ENCODE measurements at places on chromosomes 12 and 14.

DNA sequence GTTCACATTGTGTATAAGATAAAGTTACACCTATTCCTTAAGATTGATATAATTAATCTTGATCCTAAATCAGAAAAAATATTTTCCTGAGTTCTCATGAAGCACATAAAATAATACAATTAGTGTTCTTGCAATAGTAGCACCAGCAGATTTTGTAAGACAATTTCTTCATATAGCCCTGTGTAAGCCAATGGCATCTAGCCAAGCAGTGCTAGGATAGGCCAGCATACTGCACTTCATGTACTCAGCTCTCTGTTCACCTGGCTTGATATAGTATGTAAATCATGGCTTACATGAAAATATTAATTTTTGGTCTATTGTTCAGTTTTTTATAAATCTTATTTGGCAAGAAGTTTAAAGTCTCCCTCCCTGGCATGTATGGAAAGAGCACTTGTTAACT is 1.9 kb downstream of the KLRF2 start:
- no peak for DNase-seq

DNA sequence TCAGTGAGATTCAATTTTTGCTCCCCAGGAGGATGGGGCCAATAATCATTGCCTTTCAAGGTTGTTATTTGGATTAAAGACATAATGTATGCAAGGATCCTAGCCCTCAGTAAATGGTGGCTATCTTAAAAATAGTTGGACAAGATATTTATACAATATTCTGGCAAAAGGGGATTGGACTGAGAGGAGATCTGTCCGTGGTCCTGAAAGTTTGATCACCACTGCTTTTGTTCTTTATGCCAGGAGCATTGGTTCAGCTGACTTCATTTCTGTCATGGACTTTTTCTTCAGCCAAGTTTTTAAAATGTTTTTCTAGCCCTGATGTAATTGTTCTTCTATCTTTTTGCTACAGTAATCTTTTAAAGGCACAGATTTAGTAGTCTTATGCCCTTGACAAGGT is 70.2 kb upstream of the TCL1A start:
- DNase-seq: no peak

- DNase-seq: peak; percentile 44
Observed at GRCh38 chr12:28172434-28173030, 17.7 kb upstream of the CCDC91 start.

- DNase-seq: peak; percentile 67
Observed at GRCh38 chr12:88854260-88854659, 274.0 kb upstream of the KITLG start.

GRCh38 chr12:42585154-42585840 is 4.2 kb downstream of the PRICKLE1 start:
- DNase-seq: no peak

DNA sequence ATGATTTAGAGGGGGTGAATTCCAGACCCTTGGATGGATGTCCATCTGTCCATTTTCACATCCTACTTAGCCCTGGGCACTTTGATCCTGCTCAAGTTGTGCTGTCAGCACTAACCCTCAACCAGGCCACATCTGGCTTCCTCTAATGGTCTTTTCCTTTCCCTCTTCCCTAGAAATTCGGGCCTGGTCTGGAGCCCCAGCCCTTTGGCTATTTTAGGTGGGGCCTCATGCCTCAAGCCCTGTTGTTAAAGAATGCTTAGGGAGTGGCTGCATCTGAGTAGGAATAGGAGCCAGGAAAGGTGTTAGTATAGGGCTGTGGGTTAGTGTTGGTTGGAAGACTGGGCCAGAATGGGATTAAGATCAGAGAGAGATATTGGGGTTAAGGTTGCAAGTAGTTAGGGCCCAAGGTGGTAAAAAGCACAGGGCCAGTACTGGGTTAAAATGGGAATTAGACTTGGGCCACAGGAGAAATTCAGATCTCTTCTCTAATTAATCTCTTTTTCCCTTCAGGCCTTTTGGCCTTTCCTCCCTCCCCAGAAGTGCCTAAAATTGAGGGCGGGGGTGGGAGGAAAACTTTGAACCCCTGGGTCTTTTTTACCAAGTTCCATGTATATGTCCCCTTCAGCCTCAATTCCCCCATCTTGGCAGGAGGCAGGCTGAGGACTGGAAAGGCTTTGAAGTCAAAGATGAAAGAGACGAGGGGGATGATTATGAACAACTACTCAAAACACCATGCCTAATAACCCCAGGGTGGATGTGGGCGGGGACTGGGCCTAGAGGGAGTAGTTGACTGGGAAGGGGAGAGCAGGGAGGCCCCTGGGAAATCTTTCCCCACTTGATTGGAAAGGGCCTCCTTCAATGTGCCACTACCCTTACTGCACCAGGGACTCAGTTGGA is 4.0 kb upstream of the ZNF385A start:
- DNase-seq: no peak

- DNase-seq: no peak
Observed at GRCh38 chr14:93269341-93270068, 62.4 kb downstream of the UBR7 start.

DNA sequence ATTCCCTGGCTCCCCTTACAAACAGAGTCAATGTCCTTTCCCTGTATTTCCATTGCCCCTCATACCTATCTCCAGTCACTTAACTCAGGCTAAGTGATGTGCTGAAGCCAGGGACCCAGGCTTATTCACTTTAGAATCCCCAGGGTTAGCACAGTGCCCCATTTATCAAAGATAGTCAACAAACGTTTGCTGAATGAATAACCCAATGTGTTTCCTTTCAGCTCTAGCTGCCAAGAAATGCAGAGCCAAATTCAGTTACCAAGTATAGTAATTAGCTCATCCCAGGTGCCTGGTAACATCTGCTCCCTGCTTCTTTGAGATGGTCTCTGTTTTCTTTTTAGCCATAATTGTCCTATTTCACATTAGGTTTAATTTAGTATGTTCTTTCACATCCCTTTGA is 189.5 kb downstream of the PHLDA1 start:
- DNase-seq: no peak

GRCh38 chr12:91609283-91609682 is 426.7 kb upstream of the DCN start:
- no peak for DNase-seq

DNA sequence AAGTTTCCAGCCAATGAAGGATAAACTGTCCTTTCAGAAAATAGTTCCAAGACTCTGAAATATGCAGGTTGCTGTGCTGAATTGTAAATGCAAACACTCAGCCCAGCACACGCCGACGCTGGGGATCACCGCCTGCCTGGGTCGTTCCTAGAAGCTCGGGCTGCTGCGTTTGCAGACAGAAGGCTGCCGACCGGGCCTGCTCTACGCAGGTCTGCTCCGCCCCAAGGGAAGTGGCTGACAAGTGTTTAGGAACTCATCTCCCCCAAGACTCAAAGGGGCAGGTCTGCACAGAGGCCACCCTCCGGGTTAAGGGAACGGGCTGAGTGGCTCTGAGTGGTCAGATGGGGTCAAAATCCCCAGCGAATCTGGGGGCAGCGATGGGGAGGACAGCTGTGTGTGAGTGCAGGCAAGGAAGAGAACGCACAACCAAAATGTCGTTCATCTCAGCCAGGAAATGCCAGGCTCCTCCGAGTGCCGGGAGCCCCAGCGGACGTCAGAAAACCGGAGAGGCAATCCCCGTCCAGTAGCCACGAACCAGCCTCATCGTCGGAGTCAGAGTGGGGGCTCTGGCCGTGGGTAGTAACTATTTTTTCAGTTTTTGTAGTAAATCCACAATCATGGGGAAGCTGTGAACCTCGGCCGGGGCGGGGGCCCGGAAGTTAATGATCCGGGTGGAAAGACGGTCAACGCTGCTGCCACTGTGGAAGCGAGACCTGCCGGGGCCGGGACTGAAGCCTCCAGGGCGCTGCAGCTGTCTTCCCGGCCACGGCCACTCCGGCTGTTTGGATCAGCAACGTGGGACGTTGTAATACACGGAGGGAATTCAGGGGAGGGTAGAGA is 6.0 kb downstream of the GALNT9 start:
- DNase-seq: no peak

DNA sequence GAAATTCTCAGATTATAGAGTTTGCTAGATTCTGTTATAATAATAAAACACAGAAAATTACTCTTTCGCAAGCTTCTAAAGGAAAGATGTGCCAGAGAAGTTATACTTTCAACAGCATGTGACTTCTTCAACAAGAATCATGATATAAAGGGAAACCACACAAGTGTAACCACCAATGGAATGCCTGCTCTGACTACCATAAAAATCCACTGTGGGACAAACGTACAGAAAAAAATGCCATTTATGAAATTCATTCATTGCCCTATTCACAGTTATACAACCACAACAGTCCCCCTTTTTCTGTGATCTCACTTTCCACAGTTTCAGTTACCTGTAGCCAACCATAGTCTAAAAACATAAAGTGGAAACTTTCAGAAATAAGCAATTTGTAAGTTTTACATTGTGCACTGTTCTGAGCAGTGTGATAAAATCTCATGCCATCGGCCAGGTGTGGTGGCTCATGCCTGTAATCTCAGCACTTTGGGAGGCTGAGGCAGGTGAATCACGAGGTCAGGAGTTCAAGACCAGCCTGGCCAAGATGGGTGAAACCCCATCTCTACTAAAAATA is 3.2 kb downstream of the CATSPERB start:
- DNase-seq: peak; percentile 16

DNA sequence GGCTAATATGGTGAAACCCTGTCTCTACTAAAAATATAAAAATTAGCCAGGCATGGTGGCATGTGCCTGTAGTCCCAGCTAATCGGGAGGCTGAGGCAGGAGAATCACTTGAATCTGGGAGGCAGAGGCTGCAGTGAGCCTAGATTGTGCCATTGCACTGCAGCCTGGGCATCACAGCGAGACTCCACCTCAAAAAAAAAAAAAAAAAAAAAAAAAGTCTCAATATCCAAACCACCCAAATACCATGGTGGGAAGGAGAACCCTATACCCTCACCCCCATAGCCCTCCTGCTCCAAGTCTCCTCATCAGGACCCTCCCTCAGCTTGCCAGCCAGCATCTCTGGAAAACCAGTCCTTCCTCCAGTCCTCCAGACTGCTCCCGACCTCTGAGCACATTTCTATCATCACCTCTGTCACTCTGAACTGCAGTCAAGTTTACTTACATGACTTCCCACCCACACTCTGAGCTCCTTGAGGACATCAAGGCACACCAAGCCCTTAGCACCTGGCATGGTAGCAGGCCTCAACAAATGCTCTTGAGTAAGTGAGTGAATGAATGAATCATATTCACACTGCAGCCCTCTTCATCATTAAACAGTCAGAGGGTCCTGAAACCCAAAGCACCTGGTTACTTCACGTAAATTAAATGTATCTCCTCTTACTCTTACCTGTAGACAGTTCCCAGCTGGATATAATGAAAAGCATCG is 35.2 kb downstream of the NT5DC3 start:
- no peak for DNase-seq
